ENCODE measurements at places on chromosomes 16 and 17.

- no peak for DNase-seq
Observed at GRCh38 chr16:75491876-75492275, 3.4 kb downstream of the CHST6 start.

DNA sequence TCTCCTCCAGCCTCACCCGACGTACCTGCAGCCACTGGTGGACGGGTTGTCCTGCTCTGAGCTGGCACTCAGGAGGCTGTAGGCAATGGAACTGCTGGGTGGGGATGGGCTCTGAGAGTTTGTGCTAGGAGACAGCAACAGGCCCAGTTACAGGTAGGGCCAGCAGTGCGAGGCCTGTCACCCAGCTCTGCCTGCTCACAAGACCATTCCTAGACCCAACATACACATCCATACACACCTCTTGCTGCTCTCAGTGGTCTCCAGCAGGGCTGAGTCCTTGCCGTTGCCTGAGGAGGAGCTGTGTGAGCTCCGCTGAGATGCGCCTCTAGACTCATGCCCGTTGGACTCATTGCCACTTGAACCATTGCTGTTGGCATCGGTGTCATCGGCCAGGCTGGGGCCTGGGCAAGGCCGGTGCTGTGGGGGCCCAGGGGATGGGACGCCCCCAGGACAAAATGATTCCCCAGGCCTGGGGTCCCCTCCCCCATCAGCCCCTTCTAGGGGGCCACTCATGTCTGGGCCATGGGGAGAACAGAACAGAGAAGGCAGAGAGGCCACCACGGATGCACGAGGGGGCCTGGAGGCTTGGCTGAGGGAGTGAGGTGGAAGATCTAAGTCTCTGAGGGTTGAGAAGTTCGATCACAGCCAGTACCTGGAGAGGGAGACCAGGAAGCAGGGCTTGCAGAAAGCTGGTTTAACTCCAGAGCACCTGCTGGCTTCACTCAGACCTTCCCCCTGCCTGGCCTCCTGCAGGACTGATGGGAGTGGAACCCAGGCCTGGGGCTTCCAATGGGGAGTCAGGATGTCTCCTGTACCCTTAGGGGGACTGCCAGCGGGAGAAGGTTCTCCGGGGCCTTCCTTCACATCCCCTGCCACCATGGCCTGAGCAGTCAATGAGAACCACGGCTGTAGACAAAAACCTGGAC lies 1.7 kb downstream of the PER1 start:
- DNase-seq, result no peak

DNA sequence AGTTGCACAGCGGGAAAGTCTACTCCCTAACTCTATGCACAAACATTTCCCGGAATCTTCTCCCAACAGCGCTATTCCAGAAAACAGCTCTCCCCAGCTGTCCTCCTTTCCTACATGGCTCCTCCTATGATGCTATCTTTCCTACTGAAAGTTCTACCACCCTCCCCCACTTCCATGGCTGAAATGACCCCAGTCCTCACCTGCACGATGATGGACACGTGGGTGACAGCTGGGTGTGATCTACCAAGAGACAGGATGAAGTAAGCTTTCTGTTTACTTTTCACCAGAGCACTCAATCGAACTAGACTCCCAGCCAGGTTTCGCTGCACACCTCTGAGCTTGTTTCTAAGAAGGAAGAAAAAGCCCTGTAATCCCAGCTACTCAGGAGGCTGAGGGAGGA lies 10.7 kb downstream of the CTC1 start:
- DNase-seq, result no peak

DNA sequence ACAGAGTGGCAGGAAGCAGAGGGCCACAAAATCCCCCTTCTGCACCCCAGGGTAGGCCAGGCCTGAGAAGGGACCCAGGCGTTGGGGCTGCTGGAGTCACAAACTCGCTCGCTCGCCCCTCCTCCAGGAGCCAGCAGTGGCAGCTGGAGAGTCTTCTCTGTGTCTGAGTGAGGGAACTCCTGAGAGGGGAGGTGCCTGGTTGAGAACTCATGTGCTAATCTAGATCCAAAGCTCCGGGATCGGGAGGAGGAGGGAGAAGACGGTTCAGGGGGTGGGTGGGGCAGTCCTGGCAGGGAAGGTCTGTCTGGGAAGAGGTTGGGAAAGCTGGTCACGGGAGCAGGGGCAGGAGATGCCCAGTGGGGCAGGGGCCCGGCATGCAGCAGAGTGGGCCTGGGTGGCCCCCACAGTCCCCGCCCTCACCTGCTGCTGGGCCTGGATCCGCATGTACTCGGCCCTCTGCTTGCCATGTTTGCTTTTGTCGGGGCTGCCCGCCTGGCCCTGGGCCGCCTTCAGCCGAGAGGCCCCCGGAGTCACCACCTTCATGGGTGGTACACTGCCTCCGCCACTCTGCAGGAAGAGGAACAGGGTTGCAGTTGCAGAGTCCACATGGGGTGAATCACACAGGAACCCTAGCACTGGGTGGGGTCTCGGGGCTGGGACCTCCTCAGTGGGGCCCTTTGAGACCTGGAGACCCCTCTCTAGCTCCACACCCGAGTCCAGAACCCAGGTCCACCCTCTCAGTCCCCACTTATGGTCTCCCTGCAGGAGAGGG lies 62.2 kb downstream of the SRCIN1 start:
- DNase-seq, result no peak

- DNase-seq, result no peak
Observed at GRCh38 chr17:81438007-81438659, 42.9 kb downstream of the BAHCC1 start.

DNA sequence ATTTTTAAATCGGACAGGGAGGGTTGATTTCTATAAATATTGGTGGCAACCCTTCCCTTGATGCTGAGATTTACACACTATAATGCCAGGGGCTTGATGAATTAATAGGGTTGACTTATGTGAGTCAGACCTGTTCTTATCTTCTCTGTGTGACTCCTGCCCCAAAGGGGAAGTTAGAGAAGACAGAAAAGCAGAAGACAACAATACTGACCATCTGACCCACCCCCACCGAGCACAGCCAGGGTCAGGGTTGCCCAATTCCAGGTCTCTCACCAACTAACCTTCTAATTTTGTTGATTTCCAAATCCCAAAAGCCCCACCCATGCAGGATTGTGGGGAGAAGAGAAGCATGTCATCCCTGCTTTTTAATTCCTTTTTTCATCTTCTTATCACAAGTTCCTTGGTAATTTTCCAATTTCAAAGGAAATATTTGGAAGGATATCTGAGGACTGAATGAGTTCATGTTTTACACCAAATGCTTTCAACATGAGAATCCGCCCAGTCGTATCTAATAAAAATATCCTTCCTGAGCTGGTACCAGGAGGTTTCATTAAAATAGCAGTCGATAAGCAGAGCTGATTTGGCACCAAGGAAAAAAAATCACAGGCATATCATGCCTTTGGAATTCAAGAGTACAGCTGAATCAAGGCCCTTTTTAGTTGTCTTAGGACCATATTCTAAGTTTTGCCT lies 603.4 kb upstream of the CDH11 start:
- DNase-seq, result peak; percentile 5

DNA sequence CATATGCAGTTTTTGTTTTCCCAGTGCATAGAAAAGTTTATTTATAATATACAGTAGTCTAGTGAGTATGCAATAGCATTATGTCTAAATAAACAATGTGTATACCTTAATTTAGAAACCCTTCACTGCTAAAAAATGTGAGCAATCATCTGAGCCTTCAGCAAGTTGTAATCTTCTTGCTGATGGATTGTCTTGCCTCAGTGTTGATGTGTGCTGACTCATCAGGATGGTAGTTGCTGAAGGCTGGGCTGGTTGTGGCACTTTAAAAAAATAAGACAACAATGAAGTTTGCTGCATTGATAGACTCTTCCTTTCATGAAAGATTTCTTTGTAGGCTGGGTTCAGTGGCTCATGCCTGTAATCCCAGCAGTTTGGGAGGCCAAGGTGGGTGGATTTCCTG lies 13.9 kb upstream of the CAPNS2 start:
- DNase-seq, result peak; percentile 72

- DNase-seq, result no peak
Observed at GRCh38 chr16:79053577-79053976, 547.0 kb downstream of the MAF start.

- DNase-seq, result no peak
Observed at GRCh38 chr17:65468321-65468720, 93.1 kb downstream of the AXIN2 start.

Data from fibroblast of skin of left biceps (primary cell).